ENCODE measurements at places on chromosomes 6 and 20.
A peak's percentile ranks its signal among the peaks of the same experiment; 100 is the strongest.

DNA sequence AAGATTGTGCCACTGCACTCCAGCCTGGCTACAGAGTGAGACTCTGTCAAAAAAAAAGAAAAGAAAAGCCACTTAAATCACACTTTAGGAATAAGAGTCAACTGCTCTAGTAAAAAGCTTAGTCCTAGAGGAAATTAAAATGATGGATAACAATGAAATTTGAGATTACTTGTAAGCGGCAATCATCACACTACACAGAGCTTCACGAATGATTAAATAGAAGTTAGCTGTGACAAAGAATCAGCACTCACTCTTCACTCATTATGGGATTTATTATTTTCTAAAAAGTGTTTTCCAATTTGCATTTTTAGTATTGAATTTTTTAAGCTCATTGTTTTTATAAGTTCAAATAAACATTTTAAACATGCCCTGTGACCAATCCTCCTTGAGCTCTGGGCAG is 718.0 kb downstream of the UTRN start:
- no peak for DNase-seq

GRCh38 chr6:147933224-147933623 is 409.4 kb upstream of the SASH1 start:
- DNase-seq: no peak

- no peak for DNase-seq
Observed at GRCh38 chr6:130754786-130755367, 72.3 kb upstream of the SMLR1 start.

GRCh38 chr6:156886409-156886808 is 109.2 kb downstream of the ARID1B start:
- DNase-seq: no peak

DNA sequence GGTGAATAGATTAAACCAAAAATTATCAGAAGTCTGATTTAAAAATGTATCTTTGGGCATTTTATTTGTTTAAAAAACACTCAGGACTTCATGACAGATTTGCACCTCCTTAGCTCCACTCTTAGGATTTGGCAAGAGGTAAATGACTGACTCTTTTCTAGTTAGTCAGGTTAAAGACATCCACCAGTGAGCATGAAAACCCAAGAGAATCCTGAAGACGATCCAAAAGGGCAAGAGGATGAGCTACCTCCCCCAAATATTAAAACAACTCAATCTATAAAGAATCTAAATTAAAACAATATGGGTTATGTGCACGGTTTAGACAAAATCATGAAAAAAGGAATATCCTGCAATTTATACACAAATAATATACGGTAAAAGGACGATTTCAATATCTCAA is 89.4 kb upstream of the OPRM1 start:
- DNase-seq: no peak

DNA sequence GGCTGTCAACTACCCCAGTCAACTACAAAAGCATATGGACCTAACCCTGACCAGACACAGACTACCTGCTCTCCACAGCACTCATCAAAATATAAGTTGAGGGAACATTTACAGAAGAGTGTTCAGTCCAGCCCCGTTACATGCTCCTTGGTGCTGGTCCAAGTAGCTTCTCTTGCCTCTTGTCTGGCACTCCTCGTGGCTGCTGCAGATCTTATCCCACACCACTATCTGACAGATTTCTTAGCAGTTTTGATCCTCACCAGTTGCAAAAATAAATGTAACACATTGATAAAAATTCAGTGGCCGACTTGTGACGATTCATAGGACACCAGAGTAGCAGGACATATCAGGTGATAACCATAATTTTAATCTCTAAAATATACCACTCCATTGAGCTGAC is 30.6 kb downstream of the FASTKD5 start:
- no peak for DNase-seq

GRCh38 chr20:1819311-1820137 is 75.7 kb upstream of the SIRPA start:
- DNase-seq: no peak

DNA sequence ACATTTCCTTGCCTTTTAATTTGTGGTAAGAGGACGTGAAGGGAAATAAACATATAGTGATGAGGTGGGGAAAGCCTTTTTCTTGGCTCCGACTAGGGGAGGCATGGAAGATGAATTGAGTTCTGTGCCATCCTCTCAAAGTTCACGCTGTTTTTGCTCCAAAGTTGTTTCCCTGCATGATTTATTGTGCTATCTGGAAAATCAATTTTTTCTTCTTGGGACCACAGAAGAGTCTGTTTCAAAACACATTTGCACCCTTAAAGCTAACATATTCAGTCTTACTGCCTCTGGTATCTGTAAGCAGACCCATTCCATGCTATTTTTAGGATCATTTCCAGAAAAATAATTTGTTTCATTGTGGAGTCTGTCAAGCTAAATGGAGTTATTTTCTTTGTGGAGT is 57.6 kb upstream of the KCNG1 start:
- DNase-seq: no peak

GRCh38 chr6:122400121-122400450 is 634 bp downstream of the HSF2 start:
- DNase-seq: peak; percentile 14

DNA sequence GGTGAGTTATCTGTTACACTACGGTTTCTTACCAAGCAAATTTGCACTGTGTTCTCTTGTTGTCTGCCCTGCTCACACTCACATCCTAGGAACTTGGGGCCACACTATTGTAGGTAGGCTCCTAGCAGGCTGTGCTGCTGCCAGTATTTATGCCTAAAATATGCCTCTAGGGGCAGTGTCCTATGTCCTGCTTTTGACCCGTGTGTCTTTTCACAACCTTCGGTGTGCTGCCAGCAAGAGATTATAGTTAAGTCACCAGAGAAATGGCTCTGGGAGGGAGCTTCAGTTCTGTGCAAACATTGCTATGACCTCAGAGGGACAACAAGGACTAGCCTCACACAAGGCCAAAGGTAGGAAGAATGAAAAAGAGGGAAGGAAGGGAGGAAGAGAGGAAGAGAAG is 8.9 kb upstream of the TAAR5 start:
- DNase-seq: no peak

DNA sequence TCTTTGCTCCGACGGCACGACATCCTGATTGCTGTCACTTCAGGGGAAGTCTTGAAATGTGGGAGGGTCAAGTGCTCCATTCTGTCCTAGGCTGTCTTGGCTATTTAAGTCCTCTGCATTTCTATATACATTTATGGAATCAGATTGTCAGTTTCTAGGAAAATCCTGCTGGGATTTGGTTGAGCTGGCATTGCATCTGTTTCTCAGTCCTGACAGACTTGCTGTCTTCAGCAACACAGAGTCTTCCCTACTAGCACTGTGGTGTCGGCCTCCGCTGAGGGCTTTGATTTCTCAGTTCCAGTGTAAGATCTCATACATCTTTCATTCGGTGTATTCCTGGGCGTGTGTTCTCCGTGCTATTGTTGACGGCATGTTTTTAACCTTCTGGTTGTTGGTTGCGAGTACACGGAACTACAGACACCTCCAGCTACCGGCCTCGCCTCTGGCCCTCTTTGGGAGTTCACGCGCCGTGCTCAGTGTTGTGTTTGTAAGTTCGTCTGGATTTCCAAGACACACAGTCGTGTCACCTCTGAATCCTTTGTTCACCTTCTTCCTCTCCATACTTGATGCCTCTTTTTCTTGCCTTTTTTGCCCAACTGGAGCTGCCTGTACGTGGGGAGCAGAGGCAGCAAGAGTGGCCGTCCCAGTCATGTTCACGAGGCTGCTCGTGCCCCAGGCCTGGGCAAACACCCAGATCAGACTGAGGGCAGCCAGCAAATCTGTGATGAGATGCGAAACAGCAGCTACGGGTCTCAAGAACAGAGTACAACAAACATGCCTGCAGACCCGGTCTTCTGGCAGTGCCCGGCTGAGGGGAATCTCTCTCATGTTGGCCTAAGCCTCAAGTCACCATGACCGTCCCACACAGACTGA is 92.8 kb downstream of the TAF4 start:
- DNase-seq: no peak

DNA sequence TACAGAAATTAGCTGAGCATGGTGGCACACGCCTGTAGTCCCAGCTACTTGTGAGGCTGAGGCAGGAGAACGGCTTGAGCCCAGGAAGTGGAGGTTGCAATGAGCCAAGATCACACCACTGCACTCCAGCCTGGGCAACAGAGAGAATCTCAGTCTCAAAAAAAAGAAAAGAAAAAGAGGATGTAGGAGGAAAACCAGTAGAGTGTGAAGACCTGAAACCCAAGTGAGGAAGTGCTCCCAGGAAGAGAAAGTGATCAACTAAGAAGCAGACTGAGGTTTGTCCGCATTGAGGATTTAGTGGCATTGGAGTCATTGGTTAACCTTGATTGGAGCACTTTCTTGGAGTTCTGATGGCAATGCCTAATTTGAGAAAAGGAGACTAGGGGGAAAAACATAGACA is 20.6 kb upstream of the TASP1 start:
- no peak for DNase-seq

- no peak for DNase-seq
Observed at GRCh38 chr6:108417027-108417426, 122.2 kb downstream of the AFG1L start.

DNA sequence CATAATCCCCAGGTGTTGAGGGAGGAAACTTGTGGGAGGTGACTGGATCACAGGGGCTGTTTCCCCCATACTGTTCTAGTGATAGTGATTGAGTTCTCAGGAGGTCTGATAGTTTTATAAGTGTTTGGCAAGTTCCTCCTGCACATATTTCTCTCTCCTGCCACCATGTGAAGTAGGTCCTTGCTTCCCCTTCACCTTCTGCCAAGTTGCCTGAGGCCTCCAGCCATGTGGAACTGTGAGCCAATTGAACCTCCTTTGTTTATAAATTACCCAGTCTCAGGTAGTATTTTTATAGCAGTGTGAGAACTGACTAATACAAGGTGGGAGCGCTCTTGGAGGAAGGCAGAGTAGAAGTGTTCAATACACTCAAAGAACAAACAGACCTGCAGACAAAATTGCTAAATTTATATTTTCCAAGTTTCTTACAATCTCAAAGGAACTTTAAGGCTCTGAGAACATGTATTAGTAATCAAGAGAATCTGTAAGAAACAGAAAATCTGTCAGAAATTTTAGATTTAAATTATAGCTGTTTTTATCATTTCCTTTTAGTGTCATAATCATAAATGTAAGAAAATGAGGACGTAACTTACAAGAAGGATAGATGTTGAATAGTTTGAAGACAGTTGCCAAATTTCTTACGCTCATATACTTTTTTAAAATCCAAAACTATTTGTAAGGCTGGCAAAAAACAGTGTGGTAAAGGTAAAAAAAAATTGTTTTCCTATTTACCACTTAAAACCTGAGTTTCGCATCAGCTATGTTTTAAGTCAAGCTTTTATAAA is 77.7 kb downstream of the ASCC3 start:
- no peak for DNase-seq

GRCh38 chr20:10637031-10637559 is 36.7 kb downstream of the JAG1 start:
- peak; percentile 60 for DNase-seq

DNA sequence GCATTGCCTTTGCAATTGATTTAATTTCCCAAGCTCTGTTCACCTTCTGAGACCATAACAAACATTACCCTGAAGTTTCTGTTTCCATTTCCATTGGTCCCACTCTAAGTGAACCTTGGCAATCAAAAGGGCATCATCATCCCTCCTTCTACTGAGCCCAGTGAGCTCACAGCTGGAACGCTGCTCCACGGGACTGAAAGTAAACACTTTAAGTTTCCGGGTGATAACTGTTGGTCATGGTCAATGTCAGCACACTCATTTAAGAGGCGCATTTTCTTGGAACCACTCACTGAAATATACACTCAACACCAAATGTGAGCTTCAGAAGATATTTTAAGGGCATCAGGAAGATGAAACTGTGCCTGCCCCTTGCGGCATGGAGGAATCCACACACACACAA is 37.1 kb upstream of the RPS6KA2 start:
- DNase-seq: peak; percentile 8

- no peak for DNase-seq
Observed at GRCh38 chr6:17062871-17063440, 38.9 kb upstream of the STMND1 start.

DNA sequence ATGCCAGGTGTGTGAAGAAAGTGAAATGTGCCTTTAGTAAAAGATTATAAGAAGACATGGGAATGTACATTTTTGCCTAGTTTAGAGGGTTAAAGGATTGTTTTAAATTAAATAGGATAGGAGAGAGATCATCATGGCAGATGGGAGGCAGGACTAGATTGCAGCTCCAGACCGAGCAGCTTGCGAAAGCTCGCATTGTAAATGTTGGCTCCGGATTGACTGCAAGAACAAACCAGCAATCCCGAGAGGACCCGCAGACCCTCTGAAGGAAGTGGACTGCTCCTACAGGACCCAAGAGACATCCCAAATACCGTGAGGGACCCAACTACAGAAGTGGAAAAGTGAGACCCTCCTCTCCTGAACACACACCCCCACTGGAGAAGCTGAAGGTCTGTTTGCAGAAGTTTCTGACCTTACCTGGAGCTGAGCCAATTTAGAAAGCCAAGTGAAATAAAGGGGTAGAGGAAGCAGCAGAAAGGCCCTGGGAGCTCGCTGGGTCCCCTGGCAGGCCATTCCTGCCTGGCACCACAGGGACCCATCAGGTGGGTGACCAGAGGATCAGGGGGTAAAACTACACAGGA is 30.0 kb upstream of the TPD52L1 start:
- no peak for DNase-seq

DNA sequence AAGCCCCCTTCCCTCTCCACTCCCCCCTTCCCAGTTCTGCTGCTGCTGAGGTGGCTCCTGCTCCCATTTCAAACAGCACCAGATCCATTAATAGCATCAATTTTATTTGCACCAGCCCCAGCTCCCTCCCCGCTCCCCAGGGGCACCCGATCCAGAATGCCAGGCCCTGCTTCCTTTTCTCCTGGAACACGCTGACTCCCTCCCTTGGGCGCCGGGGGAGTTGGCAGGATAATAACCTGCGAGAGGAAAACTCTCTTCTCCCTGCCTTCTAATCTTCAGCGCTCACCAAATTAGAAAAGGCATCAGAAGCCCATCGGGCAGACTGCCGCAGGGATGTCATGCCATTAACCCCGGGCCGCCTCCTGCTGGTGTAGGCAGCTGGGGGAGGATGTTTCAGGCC is 77.8 kb downstream of the NCR2 start:
- no peak for DNase-seq

- DNase-seq: peak; percentile 79
Observed at GRCh38 chr6:17589406-17590096, 10.6 kb upstream of the FAM8A1 start.

DNA sequence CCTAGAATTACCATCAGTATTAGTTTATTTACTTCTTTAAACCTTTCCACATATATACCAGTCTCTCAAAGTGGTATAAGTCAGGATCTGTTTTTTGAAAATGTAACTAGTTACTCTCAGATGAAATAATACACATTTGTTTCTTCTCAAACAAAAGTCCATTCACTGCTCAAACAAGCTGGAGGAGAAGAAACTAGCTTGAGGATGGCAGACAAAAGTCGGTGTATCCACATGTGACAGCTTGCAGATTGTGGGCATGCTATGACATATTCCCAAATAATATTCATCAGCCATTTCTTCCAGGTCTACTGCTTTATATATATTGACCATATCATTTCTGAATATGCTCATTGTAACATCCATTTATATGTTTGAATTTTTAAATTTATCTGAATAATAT is 197.4 kb upstream of the KCNQ5 start:
- no peak for DNase-seq

- DNase-seq: no peak
Observed at GRCh38 chr20:44807684-44808056, 2.7 kb downstream of the RIMS4 start.

GRCh38 chr20:48659858-48660257 is 167.9 kb downstream of the PREX1 start:
- DNase-seq: no peak

GRCh38 chr6:166769648-166770047 is 142.6 kb upstream of the RPS6KA2 start:
- no peak for DNase-seq

GRCh38 chr6:1705183-1705582 is 95.5 kb downstream of the FOXC1 start:
- DNase-seq: no peak

Data from astrocyte of the spinal cord (primary cell).